Cortex of kidney (tissue), 1 donor: ENCODE measurements at places on chromosomes 4 and X.

- no peak for DNase-seq
Observed at GRCh38 chr4:143362349-143363046, 25.8 kb downstream of the GAB1 start.

DNA sequence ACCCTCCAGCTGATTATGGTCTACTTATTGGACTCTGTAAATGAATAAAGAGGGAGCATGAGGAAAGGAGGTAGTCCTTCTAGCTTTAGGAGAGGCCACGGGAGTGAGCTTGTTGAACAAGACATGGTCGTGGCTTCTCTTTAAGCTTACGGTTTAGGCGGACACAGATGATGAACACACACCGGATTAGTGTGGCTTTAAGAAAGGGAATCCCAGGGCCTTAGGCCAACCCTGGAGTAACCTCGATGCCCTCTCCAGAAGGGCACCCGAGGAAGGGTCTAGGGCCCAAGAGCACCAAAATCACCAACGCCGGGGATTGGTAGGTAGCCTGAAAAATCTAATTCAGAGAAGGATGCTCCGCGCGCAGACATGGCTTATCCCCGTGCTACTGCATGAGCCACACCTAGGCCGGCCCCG lies 39.4 kb downstream of the ERVMER34-1 start:
- DNase-seq = no peak

GRCh38 chrX:107118322-107119147 lies at the start of gene RBM41:
Gene RBM41, minus strand, starts transcription at chrX:107118822. Its CDS starts 49 bp downstream, at chrX:107118773.
- DNase-seq = no peak

DNA sequence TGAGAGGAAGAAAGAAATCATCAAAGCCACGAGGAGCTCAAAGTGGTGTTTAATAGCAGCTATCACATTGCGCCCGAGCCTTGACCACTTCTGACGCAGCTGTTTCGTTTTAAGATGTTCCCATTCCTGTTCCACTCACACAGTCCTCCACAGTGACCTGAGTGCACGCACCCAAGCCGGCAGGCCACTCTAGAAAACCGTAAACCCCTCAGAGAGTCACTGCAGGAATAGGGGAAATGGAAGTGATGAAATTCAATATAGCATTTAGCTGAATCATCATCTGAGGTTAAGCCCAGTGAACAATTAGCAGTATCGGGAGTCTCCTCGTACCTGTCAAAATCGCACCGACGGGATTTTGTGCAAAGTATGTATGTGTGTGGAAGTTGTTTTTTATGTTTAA lies 17.9 kb upstream of the HAND2 start:
- no peak for DNase-seq

- DNase-seq = no peak
Observed at GRCh38 chr4:141473952-141474351, 162.4 kb upstream of the IL15 start.

GRCh38 chrX:145002771-145003170 lies 244.5 kb upstream of the SPANXN1 start:
- DNase-seq = no peak

- no peak for DNase-seq
Observed at GRCh38 chr4:153233761-153234371, 29.6 kb downstream of the TRIM2 start.

DNA sequence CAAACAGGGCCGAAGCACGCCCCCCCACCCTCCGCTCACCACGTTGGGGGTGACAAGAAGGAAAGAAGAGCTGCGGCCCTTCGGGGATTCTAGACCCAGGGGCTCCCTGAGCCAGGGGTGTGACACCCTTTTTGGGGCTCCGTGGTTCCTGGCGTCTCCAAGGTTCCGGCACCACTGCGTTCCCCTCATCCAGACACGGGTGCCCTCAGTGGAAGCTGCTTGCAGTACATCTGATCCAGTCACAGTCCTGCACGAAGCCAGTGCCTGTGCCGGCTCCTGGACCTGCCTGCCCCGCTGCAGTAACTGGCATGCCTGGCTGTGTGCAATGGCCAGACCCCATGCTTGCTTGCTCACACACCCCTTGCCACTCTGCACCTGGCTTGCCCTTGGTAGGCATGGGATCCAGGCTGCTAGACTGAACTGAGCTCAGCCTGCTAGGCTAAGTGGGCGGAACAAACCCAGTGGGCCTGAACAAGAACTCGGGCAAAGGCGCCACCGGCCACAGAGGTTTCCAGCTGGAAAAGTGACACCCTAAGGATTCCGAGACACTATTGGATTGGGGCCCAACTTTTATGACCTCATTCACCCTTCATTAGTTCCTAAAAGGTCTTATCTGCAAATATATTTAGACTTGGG lies 420.4 kb upstream of the AGA start:
- no peak for DNase-seq

DNA sequence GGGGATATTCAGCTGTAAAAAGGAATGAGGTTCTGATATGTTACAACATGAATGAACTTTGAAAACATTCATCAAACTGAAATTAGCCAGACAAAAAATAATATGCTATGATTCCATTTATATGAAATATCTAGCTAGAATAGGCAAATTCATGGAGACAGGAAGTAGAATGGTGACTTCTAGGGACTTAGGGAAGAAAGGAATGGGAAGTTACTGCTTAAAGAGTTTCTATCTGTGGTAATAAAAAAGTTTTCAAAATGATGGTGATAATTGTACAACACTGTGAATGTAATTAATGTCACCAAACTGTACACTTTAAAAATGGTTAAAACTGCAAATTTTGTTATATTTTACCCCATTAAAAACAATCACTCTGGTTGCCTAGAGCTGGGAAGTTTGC lies 30.2 kb downstream of the SMIM14 start:
- no peak for DNase-seq

GRCh38 chr4:89922848-89923416 lies 28.3 kb downstream of the MMRN1 start:
- no peak for DNase-seq

DNA sequence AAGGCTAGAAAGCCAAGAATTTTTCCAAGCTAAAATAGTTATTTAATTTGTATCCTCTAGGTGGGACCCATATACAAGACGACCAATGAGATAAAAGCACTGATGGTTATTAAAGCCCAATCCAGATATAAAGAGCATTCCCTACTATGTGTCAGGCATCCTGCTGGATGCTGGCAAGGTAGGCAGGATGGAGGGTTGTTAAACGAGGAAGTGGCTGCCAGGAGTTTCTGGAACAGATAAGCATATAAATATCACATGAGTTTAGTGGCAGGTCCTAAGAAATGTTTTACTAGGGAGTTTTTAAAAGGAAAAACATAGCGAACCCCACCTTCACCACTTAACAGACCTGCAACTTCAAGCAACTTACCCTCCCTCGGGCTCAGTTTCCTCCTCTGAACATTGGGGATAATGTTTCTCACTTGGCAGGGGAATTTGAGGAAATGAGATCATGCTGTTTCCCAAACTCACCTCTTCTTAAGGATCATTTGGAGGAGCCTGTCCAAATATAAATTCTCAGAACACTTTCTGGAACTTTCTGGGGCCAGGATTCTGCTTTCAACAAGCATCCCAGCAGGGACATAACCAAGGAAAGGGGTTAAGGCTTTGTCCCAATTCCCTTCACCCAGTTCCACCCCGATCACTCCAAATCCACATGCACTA lies 94.3 kb upstream of the LDB2 start:
- DNase-seq = no peak

DNA sequence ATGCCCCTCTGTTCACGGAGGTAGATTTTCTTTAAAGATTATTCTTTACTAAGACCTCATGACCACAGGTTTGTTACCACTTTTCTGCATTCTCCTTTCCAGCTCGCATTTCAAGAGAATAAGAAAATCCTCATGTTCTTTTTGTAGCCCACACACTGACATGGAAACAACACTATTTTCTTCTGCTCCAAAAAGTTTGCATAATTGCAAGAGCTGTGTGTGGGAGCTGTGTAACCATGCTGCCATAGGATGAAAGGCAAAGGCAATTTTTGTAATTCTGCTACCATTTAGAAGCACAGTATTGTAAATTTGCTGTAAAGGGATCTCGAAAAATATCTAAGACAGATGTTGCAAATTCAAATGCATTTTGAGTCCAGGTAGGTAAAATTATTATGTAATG lies 302.4 kb upstream of the EMCN start:
- DNase-seq = no peak

DNA sequence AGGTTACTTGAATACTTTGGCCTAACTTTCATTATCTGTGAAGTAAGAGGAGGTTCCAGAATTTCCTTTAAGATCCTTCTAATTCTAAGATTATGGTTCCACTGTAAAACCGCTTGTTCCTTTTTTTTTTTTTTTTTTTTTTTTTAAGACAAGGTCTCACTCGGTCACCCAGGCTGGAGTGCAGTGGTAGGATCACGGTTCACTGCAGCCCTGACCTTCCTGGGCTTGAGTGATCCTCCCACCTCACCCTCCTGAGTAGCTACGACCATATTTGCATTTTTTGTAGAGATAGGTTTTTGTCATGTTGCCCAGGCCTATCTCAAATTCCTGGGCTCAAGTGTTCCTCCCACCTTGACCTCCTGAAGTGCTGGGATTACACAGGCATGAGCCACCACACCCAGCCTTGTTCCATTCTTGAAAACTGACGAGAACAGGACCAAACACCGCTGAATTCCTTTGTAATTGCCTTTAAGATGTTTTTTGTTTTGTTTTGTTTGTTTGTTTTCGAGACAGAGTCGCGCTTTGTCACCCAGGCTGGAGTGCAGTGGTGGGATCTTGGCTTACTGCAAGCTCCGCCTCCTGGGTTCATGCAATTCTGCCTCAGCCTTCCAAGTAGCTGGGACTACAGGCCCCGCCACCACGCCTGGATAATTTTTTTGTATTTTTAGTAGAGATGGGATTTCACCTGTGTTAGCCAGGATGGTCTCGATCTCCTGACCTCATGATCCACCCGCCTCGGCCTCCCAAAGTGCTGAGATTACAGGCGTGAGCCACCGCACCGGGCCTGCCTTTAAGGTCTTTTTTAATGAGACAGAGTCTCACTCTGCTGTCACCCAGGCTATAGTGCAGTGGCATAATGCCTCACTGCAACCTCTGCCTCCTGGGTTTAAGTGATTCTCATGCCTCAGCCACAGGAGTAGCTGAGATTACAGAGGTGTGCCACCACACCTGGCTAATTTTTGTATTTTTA lies 6.8 kb downstream of the PDS5A start:
- DNase-seq = no peak

GRCh38 chr4:40190880-40191815 lies 5.7 kb upstream of the RHOH start:
- DNase-seq = no peak

DNA sequence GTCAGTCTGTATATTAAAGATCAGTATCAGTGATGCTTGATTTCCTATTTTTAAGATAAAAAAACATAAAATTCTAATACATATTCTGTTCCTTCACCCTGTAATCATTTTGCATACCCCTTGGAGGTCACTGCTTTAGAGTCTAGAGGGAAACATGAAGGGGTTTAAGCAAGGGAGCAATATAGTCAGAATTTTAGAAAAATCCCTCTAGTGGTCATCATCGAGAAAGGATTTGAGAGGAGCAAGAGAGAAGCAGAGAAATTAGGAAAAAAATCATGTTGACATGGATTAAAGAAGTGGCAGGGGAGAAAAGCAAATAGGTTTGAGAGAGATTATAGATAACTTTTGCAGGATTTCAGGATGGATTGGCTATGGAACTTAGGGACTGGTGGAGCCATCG lies 11.1 kb downstream of the APEX2 start:
- DNase-seq = no peak

DNA sequence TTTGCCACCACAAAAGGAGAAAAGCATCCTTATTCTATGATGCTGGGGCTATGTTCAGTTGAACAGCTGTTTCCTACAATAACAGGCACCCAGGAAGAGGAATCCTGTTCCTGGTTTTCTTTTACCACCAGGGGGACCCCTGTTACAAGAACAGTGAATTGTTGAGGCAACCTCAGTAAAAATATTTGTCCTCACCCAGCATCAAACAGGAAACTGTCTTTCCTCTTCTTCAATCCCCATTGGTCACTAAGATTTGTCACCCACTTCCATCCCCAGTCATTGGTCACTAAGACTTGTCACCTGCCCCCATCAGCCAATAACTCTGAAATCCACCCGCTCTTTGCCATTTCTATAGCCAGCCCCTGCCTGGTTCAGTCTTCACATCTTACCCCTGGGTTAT lies 143.5 kb upstream of the GALNT7 start:
- no peak for DNase-seq

DNA sequence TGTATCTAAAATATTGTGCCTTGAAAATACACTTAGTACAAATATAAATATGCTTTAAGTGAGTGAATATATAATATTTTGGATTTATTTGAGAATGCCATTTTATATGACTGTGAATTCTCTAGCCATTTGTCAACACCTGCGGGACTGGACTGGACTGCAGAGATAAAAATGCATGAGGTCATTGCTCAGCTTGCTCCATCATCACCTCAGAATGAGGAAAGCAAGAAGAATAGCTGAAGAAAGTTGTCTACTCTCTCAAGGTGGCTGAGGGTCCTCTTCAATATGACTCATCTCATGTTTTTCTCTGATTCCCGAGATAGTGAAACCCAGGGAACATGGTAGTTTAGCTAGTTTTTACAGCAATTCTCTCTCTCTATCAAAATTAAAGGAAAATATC lies 732.5 kb upstream of the AGA start:
- DNase-seq = no peak

DNA sequence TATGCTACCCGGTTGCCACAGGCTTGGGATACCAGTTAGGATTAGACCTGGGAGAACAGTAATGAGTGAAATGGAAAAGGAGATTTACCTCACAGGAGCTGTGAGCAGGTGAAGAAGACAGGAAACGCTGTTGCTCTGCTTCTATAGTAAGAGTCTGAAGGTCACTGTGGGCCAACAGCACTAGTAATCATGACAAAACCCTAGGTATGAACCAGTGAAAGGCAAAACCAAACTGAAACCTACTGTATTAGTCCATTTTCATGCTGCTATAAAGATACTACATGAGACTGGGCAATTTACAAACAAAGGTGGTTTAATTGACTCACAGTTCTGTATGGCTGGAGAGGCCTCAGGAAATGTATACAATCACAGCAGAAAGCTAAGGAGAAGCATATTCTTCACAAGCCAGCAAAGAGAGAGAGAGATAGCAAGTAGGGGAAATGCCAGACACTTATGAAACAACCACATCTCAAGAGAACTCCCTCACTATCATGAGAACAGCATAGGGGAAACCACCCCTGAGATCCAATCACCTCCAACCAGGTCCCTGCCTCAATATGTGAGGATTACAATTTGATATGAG lies 736.7 kb upstream of the INTU start:
- no peak for DNase-seq

- DNase-seq = no peak
Observed at GRCh38 chr4:55612341-55612740, 20.3 kb upstream of the PDCL2 start.

- DNase-seq = no peak
Observed at GRCh38 chr4:173195109-173195508, 26.5 kb downstream of the GALNT7 start.

GRCh38 chr4:76306882-76307659 lies 538 bp downstream of the STBD1 start:
- DNase-seq = no peak

DNA sequence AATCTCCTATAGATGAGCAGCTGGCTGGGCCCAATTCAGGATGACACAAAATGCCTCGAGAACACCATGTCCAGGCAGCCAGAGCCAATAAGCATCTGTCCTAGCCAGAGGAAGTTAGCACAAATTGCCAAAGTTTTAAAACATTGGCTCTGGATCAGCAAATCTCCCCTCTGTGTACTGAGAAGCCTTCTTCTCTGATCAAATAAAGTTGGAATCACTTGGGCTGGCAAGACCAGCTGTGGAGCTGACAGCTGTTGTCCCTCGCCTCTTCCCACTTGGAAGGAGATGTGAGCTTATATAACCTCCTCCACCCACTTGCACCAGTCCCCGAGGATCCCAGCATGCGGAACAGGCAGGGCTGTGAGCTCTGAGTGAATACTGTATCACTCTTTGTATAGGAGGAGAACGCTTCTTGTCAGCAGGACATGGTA lies 183.9 kb downstream of the OPHN1 start:
- DNase-seq = no peak

GRCh38 chrX:45513042-45513441 lies 312.4 kb upstream of the DIPK2B start:
- DNase-seq = no peak
